ENCODE measurements at places on chromosomes 4 and X.

GRCh38 chr4:108035691-108036090 lies 46.0 kb downstream of the HADH start:
- no peak for DNase-seq

DNA sequence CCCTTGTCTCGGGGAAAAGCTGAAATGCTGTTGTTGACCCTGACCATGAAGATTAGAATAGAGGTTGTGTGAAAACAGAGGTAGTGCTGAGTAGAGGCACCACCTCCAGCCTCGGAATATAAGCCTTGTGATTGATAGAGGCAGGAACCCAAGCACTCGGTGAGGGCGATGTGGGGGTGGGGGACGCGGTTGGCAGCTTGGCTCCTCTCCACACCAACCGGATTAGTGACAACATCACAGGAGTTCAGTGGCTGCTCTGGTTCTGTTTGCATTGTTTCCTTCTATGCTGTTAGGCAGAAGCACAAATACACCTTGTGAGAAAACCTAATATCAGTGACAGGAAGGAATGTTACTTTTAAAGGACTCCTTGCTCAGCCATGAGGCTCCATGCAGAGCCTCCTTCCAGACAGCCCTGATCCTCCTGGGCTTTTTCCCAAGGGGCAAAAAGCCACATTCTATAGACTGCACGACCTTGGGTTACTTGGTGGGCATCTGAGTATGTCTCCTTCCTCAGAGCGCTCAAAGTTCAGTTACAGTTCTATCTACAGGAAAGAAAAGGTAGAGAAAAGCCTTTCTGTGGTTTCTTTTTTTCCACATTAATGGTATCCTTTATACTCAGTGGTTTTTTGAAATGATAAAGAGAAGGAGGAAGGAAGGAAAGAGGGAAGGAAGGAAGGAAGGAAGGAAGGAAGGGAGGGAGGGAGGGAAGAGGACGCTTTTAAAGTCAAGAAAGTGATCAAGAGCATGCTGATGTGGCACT lies 150.4 kb upstream of the NOCT start:
- no peak for DNase-seq

GRCh38 chr4:98946359-98946758 lies 17.4 kb upstream of the EIF4E start:
- DNase-seq = no peak

GRCh38 chr4:72886602-72887001 lies 182.9 kb downstream of the COX18 start:
- DNase-seq = no peak

- no peak for DNase-seq
Measured at GRCh38 chr4:24529555-24529954, 54.8 kb downstream of the DHX15 start.

GRCh38 chr4:20590849-20591248 lies 109.4 kb upstream of the PACRGL start:
- DNase-seq = no peak

DNA sequence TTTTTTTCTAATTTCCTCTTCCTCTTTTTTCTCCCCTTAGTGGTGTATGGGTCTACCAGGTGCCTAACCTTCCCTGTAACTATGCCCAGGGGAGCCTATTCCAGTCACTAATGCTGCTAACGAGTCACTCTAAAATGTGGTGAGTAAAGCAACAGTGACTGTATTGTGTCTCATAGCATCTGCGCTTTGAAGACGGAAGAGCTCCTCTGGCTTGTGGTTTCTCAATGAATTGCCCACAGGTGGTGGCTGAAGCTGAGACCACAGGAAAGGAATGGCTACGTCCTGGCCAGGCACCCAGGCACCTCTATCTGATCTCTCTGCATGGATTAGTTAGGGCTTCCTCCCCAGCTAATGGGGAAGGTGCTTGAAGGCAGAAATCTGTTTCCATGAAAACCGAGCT lies 763.5 kb upstream of the FRG1 start:
- DNase-seq = no peak

DNA sequence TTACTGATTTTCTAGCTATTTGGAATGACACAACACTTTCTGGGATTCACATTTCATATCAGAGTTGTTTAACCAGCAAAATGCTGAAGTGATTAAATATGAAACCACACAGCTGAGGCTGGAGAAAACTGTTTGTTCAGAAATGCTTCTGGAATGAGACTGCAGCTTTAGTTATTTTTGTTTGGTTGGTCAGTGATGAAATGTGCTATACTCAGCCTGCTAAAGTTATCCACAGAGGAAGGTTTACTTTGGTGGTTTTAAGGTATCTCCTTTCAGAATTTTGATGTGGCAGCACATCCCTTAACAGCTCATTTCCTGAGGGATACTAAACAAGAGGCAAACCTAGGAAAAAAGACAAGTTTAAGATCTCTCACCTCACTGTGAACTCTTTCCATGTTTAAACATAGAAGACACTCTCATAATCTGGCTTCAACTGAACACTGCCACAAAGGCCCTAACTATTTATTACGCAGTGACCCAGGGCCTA lies 106.6 kb upstream of the PDE5A start:
- no peak for DNase-seq

- DNase-seq = no peak
Measured at GRCh38 chr4:4558881-4559280, 17.0 kb upstream of the STX18 start.

- no peak for DNase-seq
Measured at GRCh38 chrX:16559206-16559619, 90.7 kb upstream of the S100G start.

GRCh38 chr4:121270389-121270788 lies 106.3 kb upstream of the TNIP3 start:
- DNase-seq = no peak

GRCh38 chr4:7023901-7024300 lies 19.3 kb upstream of the TADA2B start:
- no peak for DNase-seq

DNA sequence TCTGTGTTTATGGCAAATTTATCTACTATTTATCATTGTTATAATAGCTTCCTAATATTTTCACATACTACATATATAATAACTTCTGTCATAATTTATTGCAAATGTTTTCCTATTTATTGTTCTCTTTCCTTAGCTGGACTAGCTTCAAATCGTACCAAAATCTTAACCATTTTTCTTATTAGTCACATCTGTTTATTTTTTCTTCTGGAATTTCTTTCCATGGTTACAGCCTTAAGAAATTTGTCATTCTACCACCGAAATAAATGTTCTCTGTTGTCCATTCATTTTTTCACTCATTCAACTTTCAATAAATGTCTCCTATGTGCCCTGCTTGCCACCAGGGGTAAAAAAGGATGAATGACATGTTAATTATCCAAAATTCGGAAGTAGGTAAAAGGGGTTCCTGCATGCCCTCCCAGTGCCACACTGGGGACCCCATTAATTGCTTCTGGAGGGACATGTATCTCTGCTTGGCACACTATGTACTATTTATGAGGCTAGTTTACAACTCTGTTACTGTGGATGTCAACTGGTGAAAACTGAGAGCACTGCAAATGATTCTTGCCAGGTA lies 182.1 kb downstream of the SH3KBP1 start:
- no peak for DNase-seq

- no peak for DNase-seq
Measured at GRCh38 chr4:9921326-9921725, 100.0 kb downstream of the SLC2A9 start.

GRCh38 chr4:159526172-159526571 lies 423.3 kb downstream of the RAPGEF2 start:
- no peak for DNase-seq

DNA sequence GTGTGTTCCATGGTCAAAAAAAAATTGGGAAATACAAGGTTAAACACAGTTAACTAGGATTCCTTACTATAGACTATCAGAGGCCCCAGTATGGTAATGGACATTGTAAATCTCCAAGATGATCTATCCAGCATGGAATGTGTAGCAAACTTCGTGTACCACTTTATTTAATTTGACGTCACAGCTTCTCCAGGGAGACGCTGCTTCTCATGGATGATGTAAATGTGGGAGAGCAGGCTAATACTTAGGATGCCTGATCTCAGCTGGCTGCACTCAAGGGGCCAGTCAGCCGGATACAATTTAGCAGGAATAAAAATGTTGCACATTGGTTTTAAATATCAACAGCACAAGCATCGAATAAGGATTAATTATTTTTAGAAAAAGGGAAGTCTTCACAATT lies 111.7 kb upstream of the HPF1 start:
- no peak for DNase-seq

DNA sequence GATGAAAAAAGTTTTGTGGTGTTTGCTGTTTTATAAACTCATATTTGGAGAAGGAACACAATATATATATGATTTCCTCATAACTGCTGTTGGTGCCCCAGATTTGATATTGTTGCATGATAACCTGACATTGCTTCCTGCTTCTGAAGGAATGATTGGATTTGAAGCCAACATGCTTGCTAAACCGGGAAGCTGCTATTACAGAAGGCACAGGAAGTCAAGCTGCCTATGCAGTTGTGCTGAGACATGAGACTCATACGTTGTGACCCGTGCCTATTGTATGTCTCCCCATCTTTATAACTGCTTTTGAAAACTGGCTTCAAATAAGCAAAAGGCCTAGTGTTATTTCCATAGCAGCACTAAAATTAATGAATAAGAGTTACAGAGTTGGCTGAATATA lies 32.9 kb downstream of the GAB1 start:
- DNase-seq = no peak

DNA sequence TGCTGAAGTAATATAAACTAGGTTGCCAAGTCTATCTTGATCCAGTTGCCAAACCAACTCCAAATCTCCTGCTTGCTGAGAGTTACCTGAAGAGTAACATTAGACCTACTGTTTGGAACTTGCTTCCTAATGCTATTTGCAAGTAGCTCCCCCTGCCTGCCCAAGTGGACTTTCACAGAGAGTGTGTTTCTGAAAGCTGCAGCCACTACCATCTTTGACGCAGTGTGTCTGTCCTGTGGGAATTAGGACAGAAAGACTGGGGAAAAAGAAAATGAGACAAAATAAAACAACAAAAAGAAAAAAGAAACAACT lies 195.0 kb upstream of the HS3ST1 start:
- DNase-seq = no peak

Measured in hematopoietic multipotent progenitor cell treated with erythropoietin and hydrocortisone succinate and interleukin-3 and kit ligand, for 17 days (in vitro differentiated cells).